CD4-positive, alpha-beta T cell treated with Interleukin-17A for 4 hours (primary cell): ENCODE measurements at places on chromosomes 6 and 20.

DNA sequence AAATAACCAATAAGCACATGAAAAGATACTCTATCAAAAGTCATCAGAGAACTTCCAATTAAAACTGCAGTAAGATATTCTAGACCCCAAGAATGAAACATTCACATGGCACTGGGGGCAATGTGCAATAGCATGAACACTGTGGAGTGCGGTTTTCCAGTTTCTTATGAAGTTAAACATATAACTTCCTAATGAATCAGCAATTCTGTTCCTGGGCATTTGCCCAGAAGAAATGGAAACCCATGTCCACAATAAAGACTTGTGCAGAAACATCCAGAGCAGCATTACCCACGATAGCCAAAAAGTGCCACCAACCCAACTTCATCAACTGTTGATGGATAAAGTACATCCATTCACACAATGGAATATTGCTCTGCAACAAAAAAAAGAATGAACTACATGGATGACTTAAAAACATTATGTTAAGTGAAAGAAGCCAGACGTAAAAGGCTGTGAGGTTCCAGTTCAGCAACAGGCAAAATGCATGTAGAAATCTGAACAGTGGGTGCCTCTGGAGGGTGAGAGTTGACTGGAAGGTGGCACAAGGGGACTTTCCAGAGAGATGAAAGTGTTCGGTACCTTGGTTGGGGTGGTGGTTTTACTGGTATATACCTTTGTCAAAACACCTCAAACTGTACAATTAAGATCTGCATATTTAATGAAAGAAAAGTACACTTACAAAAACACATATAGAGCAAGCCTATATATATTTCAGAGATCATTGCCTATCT, 207.2 kb upstream of the ECI2 start:
- DNase-seq: no peak

DNA sequence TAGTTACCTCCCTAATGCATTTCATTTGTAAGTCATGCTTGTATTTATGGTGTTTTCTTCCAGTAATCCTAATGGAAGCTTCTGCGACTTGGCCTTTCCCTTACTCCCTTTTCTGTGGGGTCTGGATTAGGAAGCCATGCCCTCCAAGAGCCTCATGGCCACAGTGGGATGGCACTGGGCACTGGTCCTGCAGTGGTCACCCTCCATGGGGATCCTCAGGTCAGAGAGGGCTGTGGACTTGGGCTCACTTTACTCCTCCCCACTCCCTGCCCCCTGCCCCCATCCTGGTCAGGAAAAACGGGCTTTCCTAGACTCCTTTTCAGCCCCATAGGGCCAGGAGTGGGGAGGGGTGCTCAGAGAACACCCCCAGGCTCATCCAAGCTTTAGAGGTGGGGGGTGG, 49.9 kb downstream of the EBF4 start:
- no peak for DNase-seq

GRCh38 chr20:44650771-44651433, 597 bp downstream of the ADA start:
- DNase-seq: peak; percentile 65

- DNase-seq: peak; percentile 49
Observed at GRCh38 chr20:32470025-32470861, 112.1 kb downstream of the ASXL1 start.

DNA sequence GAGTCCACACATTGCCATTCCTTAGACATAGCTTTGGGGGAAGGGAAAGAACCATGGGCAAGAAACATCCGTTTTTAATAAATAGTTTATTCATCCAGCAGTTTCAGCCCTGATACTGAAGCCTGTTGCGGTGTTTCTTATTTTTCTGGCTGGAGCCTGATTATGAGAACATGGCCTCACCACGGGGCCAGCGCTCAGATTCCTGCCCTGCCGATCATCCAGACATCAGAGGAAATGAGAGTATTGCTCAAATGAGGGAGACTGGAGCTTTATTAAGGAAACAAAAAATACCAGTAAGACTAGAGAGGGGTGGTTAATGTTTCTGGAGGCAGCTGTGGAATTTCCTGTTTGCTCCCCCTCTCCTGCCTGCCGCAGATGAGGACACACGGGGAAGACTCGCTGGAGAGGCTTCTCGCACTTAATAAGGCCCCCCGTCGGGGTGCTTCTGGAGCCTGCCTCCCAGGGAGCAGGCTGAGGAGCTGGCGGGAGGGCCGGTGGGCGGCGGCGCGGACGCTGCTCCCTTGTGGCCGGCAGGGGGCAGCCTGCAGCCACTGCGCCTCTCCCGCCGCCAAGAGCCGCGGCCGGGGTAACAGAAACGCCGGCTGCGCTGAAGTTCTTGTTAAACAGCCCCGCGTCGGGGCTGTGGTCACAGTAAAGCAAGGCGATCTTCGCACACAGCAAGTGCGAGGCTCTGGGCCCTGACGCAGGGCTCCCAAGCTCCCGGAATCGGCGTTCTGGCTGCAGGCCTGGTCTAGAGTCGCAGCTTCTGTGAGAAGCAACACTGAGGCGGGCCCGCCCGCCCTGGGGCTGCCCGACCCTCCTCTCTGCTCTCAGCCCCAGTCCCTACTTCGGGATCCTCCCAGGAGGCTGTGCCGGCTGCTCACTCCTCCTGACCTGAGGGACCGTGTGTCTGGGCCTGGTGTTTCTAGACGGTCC, 17.5 kb downstream of the LEMD2 start:
- DNase-seq: peak; percentile 73
